ENCODE measurements at places on chromosomes 1 and 21.

DNA sequence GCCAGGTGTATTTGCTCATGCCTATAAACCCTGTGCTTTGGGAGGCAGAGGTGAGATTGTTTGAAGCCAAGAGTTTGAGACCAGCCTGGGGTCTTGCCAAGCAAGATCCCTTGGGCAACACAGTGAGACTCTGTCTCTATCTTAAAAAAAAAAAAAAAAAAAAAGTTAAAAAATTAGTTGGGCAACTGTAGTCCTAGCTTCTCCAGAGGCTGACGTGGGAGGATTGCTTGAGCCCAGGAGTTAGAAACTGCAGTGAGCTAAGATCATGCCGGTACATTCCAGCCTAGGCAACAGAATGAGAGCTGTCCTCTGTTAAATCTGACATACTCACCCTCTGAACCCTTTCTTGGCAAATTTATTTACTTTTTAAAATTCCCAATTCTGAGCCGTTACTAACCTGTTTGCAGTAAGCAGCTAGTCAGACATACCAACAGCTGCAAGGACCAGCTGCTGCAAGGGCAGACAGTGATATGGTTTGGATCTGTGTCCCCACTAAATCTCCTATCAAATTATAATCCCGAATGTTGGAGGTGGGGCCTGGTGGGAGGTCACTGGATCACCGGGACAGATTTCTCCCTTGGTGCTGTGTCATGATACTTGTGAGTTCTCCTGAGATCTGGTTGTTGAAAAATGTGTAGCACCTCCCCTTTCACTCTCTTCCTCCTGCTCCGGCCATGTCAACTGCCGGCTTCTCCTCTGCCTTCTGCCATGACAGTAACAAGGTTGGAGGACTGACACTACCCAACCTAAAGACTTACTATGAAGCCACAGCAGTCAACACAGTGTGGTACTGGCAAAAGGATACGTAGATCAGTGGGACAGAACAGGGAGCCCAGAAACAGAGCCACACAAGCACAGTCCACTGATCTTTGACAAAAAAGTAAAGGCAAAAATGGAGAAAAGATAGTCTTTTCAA, 10.6 kb downstream of the PARP1 start:
- DNase-seq = no peak

GRCh38 chr1:118504867-118505266, 319.8 kb upstream of the SPAG17 start:
- DNase-seq = peak; percentile 12

GRCh38 chr1:212640223-212640878, 31.8 kb downstream of the ATF3 start:
- DNase-seq = no peak

DNA sequence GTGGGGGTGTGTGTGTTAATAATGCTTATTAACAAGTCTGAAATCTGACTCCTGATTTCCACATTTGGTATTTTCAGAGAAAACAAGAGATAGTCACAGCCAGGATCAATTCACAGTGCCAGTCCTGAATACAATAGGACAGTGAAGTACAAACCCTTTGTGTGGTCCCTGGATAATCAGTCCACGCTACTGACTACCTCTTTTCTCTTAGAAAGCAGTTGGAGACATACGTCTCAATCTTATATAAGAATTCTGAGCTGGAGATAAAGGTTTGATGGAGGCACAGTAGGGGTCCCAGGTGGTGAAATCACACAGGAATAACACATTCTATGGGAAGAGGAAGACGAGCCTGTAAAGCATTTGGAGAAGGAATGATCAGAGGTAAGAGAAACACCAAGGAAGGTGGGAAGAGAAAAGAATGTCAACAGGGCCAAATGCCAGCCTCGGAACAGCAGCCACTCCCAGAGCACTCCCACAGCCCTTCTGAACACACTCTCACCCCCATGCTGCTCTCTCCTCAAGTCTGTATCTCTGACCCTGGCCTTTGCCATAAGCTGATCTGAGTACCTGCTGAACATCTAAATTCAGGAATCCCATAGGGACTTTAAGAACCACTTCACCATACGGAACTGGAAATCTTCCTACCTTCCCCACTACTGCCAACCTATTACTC, 48.6 kb downstream of the TRAF5 start:
- no peak for DNase-seq

- no peak for DNase-seq
Observed at GRCh38 chr1:46310321-46310720, 6.8 kb downstream of the UQCRH start.

DNA sequence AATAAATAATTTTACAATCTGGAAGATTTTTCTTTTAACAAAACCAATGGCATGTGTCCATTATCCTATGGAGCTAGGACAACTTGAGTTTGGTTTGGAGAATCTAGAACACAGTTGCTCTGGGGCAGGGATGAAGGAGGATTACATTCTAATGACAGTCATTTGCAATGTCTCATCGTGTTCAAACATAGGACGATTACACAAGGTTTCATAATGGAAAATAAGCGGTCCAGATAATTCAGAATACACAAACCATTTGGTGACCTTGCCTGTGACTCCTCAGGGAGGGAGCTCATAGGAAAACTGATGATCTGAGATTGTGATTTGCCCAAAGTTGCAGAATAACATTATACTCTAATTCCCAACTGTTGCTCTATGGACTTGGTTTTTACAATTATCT, 27.6 kb upstream of the RGL1 start:
- no peak for DNase-seq

DNA sequence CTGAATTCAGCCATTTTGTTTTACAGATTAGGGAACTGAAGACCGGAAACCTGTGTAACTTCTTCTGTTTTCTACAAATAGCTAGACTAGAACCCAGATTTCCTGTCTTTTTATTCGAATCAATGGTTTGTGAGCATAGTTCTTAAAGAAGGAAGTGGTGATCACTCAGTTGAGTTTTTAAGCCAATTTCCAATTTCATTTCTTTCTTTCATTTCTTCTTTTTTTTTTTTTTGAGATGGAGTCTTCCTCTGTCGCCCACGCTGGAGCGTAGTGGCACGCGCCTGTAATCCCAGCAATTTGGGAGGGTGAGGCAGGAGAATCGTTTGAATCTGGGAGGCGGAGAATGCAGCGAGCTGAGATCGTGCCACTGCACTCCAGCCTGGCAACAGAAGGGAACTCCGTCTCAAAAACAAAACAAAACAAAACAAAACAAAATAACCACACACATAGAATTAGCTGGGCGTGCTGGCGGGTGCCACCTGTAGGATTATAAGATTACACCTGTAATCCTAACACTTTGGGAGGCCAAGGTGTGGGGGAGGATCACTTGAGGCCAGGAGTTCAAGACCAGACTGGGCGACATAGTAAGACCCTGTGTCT, 3.0 kb upstream of the MDM4 start:
- no peak for DNase-seq

- no peak for DNase-seq
Observed at GRCh38 chr1:26582836-26583460, 53.4 kb downstream of the RPS6KA1 start.

Data from NCI-H1417 (cell line).